ENCODE measurements at places on chromosomes 6 and 20.

DNA sequence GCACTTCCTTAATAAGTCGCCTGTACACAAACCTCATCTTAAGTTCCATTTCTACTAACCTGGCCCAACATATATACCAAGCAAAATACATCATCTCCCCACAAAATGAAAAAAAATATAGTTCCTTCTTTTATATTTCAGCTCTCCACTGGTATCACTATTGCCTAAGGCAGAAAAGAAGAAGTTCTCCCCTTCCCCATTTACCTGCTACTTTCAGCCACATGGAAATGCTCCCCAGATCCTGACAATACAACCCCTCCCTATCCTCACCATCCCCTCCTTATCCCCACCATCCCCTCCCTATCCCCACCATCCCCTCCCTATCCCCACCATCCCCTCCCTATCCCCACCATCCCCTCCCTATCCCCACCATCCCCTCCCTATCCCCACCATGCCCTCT, 175.7 kb downstream of the LINC00237 start:
- no peak for DNase-seq

GRCh38 chr6:72367439-72367838, 254.4 kb upstream of the KCNQ5 start:
- no peak for DNase-seq

- no peak for DNase-seq
Measured at GRCh38 chr6:15340775-15341174, 94.9 kb downstream of the JARID2 start.

DNA sequence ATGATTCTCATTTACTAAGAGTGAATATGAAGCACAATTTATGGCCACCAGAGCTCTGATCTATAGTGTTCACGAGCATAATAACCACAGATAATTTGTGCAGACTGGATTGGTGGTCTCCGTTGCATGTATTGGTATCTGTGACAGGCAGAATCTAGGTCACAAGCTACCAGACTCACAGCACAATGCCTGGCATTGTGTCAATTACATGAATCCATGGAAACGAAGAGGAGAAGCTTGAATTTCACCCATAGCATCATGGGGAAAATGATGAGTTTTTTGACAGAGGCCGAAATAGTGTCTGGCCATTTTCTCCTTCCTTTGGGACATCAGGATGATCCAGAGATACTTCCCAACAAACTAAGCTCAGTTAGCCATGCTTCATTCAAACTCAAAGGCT, 52.3 kb upstream of the TMEM170B start:
- DNase-seq, result no peak

DNA sequence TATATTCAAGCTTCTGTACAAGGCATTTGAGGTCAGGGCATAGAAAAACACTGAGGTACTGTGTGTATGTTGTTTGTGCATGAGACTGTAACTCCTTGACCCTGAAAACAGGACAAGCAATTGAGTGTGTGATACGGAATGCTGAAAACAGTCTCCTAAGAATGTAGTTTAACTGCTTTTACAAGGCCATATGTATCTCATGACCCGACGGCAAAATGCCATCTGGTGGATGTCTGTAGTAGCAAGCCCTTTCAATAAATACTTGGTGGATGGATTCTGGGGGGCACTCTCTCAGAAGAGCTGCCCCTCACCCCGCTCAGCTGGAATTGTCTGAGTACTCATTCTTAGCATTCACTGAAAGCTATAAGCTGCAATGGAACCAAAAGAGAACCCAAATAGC, 69.3 kb upstream of the EYS start:
- DNase-seq, result no peak

DNA sequence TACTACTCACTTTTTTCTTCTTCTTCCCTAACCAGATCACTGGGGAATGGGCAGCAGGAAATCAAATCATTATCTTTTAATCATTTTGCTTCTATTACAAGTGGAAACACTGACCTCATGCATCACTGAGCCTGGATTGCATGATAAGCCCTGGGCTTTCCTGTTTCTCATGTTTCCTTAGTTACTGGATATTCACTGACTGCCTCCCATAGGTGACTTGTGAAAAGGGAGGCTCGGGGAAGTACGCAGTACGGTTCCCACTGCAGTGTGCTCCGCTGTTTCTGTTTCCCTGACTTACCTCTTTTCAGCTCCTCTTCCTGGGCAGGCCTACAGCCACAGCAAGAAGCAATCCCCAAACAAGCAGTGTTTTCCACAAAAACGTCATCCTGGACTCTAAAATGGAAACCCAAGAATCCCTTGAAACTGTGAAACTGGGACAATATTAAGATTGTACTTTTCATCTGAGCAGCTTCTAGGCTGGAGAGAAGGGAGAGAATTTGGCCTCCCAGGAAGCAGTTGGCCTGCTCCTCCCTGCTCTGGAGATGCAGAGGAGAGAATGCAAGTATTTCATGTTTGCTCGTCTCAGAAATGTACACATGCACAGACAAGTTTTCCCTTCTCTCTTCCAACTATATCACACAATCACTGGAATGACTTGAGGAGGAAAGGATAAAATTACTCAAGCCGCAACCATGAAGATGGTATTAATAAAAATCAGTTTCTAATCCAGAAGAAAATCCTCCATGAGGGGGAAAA, 13.1 kb downstream of the BTNL2 start:
- DNase-seq, result no peak

DNA sequence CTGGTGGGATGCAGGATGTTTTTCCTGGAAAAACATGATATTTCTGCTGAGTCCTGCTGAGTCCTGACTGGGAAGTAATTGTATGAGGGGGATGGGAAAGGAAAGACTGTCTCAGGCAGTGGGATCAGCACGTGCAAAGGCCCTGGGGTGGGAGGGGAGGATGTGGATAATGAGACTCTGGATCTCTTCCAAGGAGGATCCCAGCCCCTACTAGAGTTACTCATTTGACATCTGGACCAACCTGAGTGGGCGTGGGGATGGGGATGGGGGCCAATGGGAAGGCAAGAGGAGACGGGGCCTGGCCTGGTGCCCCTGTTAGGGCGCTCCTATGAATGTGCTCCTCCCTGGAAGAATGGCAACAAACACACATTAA, 73.0 kb downstream of the CD40 start:
- no peak for DNase-seq

- DNase-seq, result no peak
Measured at GRCh38 chr20:57579898-57580447, 19.1 kb downstream of the PCK1 start.

DNA sequence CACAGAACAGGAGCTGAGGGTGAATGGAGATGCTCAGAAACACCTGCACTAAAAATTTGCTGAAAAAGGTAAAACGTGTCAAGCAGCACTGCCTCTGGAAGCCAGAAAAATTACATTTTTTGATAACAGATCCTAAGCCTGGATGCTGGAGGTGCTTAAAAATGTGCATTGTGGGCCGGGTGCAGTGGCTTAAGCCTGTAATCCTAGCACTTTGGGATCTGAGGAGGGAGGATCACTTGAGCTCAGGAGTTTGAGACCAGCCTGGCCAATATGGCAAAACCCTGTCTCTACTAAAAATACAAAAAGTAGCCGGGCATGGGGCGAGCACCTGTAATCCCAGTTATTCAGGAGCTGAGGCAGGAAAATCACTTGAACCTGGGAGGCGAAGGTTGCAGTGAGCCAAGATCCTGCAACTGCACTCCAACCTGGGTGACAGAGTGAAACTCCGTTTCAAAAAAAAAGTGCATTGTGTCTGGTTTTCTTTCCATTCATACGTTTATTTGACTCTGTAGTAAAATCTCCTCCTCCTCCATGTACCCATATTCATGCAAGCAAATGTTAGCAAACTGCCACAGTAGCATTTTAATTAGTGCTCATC, 587 bp upstream of the BTN3A1 start:
- no peak for DNase-seq

GRCh38 chr6:3803627-3804468, 45.3 kb upstream of the FAM50B start:
- peak; percentile 98 for DNase-seq

- DNase-seq, result no peak
Measured at GRCh38 chr20:45913116-45913515, 1.2 kb upstream of the PLTP start.

DNA sequence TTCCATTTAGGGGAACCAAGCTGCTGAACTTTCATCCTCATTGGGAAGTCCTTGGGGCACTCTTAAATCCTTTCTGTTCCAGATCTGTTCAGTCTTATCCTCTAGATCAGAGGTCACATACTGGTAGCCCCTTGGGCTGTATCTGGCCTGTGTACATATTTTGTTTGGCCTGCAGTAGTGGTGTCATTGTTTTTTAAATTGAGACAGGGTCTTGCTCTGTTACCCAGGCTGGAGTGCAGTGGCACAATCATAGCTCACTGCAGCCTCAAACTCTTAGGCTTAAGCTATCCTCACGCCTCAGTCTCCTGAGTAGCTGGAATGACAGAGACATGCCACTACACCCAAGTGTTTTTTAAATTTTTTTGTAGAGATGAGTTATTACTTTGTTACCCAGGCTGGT, 14.8 kb downstream of the RALY start:
- DNase-seq, result no peak

DNA sequence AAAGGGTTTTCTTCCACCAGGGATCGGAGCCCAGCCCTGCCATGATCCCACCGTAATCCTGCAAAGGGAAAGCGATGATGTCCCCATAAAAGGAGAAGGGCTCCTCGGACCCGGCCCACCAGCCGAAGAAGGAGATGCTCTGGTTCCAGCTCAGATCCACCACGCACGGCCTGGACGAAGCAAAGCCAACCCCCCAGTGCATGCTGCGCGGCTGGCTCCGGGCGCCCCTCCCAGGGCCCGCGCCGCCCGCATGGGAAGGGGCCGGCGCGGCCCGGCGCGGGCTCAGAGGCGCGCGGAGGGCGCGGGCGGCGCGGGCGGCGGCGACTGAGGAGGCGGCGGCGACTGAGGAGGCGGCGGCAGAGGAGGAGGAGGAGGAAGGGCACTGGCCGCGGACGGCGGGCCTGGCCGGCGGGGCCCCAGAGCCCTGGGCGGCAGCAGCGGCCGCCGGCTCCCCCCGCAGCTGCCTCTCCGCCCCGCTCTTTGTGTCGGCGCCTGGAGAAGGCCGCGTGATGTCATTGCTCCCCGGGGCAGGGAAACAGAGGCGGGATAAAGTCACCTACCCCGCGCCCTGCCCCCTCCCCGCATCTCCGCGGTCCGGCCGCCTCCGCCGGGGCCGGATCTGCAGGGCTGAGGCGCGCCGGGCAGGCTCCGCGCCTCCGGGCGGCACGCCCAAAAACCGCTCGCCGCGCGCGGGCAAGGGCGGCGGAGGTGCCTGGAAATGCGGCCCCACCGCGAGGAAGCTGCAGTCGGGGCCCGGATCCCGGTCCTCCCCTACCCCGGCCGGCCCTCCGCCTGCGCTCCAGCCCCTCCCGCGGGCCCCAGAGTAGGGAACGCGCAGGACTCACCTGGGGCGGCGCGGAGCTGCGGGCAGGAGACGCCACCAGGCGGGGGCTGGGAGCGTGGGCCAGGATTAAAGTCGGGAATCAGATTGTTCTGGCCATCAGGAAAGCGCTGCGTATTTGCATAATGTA, at the start of gene FAXC:
Gene FAXC, minus strand, starts transcription at position 504 of the 971 bp plus-strand sequence. Its CDS starts 302 bp downstream, at position 202.
- DNase-seq, result peak; percentile 3

- DNase-seq, result no peak
Measured at GRCh38 chr6:70758883-70759282, 91.2 kb downstream of the SMAP1 start.

- DNase-seq, result no peak
Measured at GRCh38 chr6:36114798-36115408, 15.4 kb upstream of the MAPK13 start.

GRCh38 chr6:144349690-144350527, 64.8 kb downstream of the UTRN start:
- peak; percentile 22 for DNase-seq

DNA sequence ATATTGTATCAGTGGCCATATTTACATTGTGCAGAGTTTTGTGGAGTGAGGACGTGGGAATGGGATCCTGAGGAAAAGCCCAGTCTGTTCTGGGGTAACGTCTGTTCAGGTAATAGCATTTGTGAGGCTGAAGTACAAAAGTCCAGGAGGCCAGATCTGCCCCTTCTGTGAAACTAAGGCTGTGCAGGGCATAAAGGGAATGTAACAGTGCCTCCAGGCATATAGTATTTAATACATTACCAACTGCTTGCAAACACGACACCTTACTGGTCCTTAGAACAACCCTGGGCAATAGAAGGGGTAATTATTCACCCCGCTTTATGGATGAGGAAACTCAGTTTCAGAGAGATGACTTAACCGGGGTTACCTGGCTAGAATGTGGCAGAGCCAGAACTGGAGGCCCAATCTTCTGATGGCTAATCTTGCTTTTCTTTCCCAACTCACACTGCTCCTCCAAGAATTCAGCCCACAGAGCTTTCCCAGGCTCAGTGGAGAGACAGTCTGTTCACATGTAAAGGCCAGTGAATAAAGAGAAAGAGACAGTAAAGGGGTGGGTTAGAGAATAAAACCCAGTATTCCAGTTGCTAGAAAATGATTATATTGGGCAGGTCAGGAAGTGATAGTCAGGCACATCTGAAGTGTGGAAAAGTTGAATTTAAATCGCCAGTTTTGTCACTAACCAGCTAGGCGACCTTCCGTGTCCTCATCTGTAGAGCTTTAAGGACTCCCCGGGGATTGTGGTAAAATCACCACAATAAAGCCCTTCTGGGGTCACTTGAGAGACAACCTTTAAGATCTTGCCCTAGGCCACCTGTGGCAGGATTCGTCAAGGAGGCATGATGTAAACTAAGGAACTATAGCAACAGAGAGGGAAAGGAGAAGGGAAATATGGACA, 280.7 kb upstream of the CITED2 start:
- no peak for DNase-seq

GRCh38 chr6:4872841-4873240, 96.6 kb downstream of the CDYL start:
- no peak for DNase-seq

- no peak for DNase-seq
Measured at GRCh38 chr6:43246301-43247113, 3.2 kb downstream of the TTBK1 start.

GRCh38 chr6:163180874-163181541, 233.5 kb upstream of the QKI start:
- peak; percentile 54 for DNase-seq

DNA sequence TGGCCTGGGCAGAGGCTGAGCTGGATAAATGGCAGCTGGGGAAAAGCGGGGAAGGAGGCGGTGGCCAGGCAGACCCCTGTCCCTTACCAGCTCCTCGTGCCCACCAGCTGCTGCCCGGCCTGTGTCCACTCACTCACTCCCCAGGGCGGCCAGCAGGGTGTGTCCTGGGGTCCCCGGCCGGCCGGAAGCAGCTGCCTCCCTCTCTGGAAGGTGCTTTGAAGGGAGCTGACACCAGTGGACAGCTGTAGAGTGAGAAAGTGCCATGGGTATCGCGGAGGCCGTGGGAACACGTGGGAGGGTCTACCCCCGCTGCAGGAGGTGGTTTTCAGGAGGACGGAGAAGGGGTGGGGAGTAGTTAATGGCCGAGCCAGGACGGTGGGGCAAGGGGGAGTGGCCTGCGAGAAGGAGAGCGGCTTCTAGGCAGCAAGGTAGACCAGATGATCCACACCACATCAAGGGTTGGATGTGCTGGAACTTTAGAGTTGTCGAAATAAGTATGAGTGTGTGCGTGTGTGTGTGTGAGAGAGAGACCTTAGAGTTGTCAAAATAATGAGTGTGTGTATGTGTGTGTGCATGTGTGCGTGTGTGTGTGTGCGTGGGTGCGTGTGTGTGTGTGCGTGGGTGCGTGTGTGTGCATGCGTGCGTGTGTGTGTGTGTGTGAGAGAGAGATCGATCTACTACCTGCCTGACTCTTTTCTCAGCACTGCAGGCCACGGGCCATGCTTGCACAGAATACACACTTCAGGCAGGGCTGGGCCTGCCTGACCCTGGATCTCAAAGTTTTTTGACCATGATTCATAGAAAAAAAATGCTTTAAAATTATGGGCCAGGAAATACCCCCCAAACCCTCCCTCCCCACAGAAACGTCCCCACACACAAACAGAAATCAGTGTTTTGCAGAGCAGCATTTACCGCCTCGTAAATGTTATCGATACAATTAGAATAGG, 43.9 kb downstream of the CDH4 start:
- DNase-seq, result peak; percentile 8

- no peak for DNase-seq
Measured at GRCh38 chr20:56708991-56709390, 79.9 kb downstream of the TFAP2C start.
